T-cell (primary cell): ENCODE measurements at places on chromosomes 13 and 19.

DNA sequence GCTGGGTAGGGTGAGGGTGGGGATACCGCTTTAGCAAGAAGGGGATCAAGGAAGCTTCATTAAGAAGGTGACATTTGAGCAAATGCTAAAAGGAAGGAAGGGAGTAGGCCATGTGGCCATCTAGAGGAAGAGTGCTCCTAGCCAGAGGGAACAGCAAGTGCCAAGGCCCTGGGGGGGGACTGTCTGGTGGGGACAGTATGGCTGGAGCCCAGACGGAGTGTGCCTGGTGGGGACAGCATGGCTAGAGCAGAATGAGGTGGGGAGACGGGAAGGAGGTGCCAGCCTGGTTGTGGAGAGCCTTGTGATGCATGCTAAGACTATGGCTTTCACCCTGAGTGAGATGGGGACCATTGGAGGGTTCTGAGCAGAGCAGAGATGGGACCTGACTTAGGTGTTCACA is 2.1 kb upstream of the TGFB1 start:
- no peak for DNase-seq

DNA sequence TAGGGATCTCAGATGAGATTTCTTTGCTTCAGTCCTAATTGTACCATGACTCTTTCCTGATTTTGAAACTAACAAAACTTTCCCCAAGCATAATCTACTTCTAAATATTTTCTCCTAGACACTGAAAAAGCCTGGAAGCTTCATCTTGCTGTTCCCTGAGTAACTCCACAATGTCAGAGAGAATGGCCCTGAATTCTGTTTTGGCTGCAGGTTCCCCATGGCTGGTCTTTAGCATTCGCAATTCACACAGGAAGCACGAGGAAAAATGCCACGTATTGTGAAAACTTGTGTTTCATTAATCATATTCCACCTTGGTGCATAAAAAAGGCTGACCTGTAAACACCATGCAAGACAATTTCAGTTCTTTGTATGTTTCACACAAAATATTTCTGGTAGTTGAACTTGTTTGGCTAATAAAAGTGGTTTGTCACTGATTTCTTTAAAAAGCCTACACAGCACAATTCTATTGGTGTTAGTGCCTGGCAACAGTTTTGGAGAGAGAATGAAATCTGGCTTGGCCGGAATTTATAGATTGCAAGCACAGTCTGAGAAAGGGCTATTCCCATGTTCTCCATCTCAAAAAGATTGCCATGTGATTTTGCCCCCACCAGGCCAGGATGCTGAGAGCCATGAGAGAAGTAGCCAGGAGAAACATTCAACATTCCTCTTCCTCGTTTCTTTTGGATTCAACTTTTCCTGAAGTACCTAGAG is 367.1 kb downstream of the NDFIP2 start:
- no peak for DNase-seq

DNA sequence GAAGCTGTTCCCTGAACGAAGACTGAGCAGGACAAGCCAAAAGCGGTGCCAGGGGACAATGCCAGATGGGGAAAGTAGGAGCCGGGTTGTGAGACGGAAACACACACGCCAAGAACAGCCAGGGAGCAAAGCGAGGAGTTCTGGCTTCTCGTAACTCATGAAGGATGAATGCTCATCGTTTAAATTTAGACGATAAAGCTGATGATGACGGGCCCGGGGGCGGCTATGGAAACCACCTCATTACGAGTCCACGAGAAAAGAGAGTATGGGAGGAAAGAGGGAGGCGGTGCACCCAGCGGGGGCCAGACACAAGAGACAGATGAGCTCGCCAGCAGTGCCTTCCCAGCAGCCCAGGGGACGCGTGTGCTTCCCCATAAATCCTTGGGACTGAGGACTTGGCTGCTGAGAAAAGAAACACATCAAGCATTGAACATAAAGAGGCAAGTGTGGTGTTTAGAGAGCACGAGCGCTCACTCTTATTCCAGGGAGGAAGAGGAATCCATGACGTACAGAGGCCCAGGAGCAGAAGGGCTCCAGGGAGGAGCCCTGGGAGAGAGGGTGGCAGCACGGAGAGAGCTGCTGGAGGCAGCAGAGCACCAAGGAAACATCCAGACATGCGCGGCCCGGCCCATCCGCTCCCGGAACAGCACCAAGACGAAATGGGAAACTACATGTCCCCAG is 70.7 kb downstream of the EPS15L1 start:
- DNase-seq, result no peak

GRCh38 chr19:7272856-7273578 is 21.2 kb downstream of the INSR start:
- no peak for DNase-seq

DNA sequence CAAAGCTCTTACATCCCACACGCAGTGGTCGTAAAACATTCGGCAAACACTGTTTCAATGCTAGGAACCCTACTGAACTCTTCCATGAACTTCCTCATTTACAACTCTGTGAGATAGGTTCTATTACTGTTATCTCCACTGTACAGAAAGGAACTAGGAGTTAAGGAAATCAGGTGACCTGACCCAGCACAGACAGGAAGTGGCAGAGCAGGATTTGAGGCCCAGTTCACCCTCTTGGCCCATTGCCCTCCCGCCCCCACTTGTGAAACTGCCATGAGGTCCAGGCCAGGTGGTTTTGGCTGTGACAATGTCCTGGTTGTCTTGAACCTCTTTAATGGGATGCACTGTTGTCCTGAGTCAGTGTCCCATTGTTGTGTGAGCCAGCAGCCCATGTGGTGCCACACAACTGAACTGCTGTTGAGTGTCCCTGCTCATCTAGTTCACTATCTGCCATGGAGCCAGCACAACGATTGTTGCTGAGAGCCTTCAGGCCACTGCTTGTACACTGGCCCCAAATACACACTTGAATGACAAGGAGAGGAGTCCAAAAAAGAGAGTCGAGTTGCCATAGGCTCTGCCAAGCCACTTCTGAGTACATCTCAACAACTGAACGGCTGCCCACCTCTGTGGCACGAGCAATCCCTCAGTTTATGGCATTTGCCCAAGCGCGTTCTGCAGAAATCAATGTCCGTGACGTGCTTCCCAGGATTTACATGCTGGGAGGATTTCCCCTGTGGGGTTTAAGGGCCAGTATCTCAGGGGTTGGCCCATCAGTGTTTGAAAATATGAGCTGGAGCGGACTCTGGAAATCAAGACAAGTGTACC is 484.6 kb downstream of the TSHZ3 start:
- no peak for DNase-seq

- DNase-seq, result no peak
Measured at GRCh38 chr13:33355201-33355895, 69.8 kb upstream of the STARD13 start.

GRCh38 chr13:92054389-92054788 is 656.0 kb downstream of the GPC5 start:
- no peak for DNase-seq

GRCh38 chr13:40787062-40787461 is 2.3 kb upstream of the SLC25A15 start:
- DNase-seq, result no peak

GRCh38 chr19:40614622-40615411 is 13.6 kb downstream of the LTBP4 start:
- peak; percentile 47 for DNase-seq

DNA sequence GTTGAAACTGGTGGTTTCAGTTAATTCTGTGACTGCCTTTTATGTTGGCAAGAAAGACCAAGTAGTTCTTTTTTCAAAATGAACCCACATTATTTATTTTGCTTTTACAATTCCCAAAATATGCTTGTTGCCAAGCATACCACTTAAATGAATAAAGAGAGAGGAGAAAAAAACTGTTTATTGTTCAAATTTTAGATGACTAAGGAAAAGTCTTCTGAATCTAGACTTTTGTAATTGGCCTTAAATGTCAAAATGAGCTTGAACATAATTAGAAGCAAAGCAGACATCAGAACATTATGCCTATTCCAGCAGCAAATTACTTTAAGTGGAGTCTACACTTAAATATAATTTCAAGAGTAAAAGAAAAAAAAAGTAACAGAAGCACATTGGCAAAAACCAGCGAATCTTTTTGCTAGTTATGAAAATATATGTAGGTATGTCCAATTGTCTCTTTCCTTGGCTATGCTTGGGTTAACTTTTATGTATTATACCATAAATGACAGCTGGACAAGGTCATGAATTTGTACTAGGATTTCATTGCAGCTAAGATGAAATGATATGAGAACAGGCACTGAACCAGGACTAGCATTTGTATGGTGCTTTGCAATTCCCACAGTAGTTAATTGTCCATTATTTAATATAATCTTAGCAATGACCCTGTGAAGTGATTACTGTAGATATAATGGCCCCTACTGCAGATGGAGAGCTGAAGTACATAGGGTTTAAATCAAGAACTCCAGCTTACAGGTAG is 211.9 kb downstream of the NALCN start:
- DNase-seq, result no peak

- DNase-seq, result no peak
Measured at GRCh38 chr13:112247471-112248405, 128.4 kb upstream of the SPACA7 start.

- no peak for DNase-seq
Measured at GRCh38 chr13:21348488-21349120, 110.5 kb downstream of the ZDHHC20 start.

GRCh38 chr13:98216135-98216565 is 39.1 kb upstream of the RNF113B start:
- no peak for DNase-seq

DNA sequence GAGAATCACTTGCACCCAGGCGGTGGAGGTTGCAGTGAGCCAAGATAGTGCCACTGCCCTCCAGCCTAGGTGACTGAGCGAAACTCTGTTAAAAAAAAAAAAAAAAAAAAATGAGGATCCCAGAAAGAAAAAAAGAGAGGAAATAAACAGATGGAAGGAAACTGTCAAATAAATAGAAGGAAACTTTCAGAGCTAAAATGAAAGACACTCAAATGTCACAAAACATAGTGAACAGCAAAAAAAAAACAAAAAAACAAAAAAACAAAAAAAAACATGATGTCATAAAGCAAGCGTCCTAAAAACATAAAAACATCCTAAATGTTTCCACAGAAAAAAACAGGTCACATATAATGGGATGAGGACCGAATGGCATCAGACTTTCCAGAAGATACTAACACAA is 15.0 kb downstream of the MLLT1 start:
- DNase-seq, result no peak

DNA sequence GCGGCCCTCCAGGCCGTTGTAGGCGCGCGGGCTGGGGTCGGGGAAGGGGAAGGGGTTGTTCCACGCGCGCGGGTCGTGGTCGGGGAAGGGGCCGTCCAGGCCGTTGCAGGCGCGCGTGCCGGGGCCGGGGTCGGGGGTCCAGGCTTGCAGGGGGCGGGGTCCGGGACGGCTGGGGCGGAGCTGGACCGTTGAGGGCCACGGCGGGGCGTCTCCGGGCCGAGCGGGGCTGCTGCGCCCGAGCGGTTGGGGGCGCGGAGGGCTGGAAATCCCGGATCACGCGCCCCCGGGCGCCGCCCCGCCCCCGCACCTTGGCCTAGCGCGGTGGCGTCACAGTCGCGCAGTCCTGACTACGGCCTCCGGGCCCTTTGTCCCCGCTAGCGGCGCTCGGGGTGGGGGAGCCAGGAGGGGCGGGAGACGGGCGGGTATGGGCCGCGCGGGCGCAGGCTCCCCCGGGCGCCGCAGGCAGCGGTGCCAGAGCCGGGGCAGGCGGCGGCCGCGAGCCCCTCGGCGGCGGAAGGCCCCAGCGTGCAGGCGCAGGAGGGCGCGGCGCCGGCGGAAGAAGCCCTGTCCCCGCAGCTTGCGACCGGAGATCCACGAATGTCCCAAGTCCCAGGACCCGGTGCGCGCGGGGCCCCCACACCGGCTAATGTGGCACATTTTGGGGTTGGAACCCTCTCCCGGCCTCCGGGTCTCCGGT is 665 bp downstream of the GPX4 start:
- DNase-seq, result peak; percentile 42

GRCh38 chr19:5880604-5881078 is 10.3 kb upstream of the FUT5 start:
- DNase-seq, result no peak

- no peak for DNase-seq
Measured at GRCh38 chr19:51107406-51108065, 673 bp downstream of the CTU1 start.

DNA sequence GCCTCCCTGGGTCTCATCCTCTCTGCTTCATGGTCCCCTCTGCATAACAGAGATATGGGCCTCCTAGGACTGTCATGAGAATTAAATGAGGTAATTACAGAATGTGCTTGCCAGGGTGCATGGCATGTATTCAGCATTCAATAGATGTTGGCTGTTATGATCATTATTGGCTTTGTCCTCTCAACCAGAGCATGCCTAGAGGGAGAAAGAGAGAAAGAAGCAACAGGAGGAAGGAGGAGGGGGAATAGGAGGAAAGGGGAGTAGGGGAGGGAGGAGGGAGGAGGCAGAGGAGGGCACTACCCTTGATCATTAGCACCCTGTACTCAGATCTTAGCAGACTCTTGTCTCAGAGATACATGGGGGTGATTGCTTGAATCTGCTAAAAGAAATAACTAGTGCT is 41.0 kb upstream of the SIAH3 start:
- no peak for DNase-seq

DNA sequence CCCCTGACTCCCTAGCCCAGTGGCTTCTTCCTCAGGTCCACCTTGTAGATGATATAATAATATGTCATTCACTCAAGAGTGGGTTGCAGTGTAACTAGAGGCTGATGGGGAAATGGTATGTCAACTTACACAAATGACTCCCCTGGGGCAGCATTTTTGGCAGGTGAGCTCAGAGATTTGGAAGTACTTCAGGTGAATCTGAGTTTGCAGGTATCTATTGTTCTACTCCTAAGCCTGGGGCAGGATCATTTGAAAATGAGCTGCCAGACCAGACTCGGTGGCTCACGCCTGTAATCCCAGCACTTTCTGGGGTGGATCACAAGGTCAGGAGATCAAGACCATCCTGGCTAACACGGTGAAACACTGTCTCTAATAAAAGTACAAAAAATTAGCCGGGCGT is 11.6 kb upstream of the CNMD start:
- DNase-seq, result no peak

DNA sequence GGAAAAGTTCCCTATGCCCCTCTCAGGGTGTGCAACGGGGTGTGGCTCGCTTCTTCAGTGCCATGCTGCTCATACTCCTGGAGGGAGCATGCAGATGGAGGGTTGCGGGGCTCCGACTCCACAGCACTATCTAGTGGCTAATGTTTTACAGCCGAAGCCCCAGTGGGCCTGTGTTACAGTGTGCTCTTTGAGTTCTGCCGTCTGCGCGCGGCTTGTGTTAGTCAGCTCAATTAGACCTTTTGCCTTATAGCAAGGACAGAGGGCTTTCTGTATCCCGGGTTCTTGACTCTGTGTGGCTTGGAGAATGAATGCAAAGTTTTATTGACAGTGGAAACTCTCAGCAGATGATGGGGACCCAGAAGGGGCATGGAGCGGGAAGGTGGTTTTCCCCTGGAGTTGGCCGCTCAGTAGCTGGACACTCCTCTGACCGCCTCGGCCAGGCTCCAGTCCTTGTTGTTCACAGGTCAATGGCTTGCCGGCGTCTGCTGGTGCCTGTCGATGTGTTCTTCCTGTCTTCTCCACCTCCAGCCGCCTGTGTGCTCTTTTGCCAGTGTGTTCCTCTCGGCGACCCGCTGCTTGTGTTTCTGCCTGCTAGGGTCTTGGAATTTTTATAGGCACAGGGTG is 383.4 kb downstream of the LMO7 start:
- DNase-seq, result no peak

DNA sequence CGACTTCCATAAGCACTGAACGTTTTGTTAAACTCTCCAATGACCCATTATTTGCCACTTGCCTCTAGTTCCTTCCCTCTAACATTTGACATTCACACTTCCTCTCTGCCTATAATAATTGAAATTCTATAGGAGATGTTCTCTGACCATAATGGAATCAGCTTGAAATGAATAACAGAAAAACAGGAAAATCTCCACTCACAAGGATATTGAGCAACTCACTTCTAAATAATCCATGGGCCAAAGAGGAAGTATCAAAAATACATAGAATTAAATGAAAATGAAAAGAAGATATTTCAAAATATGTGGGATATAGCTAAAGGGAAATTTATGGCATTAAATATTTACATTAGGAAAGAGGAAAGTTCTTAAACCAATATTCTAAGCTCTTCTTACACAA is 3.4 kb upstream of the FCGBP start:
- no peak for DNase-seq
